ENCODE measurements at places on chromosomes 2 and 18. TPM values are rescaled to one million over a fixed set of nuclear protein-coding genes. Genes with fewer than 3 reads are reported as not detected.

CCDC85A gene
- not detected for polyA plus RNA-seq

NAT8 gene
- not detected for polyA plus RNA-seq

ICA1L gene
- 4.6 TPM for polyA plus RNA-seq

SCN9A gene
- polyA plus RNA-seq, result 0.86 TPM

TANC1 gene
- not detected for polyA plus RNA-seq

PSTPIP2 gene
- polyA plus RNA-seq, result 37.7 TPM

LINC00305 gene
- polyA plus RNA-seq, result not detected

LRP2 gene
- polyA plus RNA-seq, result not detected

RBBP8 gene
- polyA plus RNA-seq, result 3.0 TPM

RUFY4 gene
- polyA plus RNA-seq, result not detected

EPG5 gene
- polyA plus RNA-seq, result 5.3 TPM

STAT4 gene
- polyA plus RNA-seq, result 91.7 TPM

HAAO gene
- polyA plus RNA-seq, result not detected

SFTPB gene
- polyA plus RNA-seq, result not detected

ZSWIM2 gene
- not detected for polyA plus RNA-seq

RTP5 gene
- polyA plus RNA-seq, result not detected

CYP26B1 gene
- polyA plus RNA-seq, result not detected

FTCDNL1 gene
- 1.1 TPM for polyA plus RNA-seq

LYPD6B gene
- polyA plus RNA-seq, result not detected

IL1F10 gene
- polyA plus RNA-seq, result not detected

C2orf78 gene
- polyA plus RNA-seq, result not detected

C2orf15 gene
- polyA plus RNA-seq, result 0.80 TPM

LCT gene
- not detected for polyA plus RNA-seq

CIB4 gene
- polyA plus RNA-seq, result not detected

PGAP1 gene
- polyA plus RNA-seq, result 0.62 TPM

CHRND gene
- not detected for polyA plus RNA-seq

LYG1 gene
- not detected for polyA plus RNA-seq

FHL2 gene
- polyA plus RNA-seq, result 0.29 TPM

ACMSD gene
- polyA plus RNA-seq, result not detected

TCF4 gene
- 28.0 TPM for polyA plus RNA-seq
